ENCODE measurements at places on chromosomes 4 and X.

GRCh38 chrX:56789518-56790070 lies 60.6 kb downstream of the NBDY start:
- DNase-seq: no peak

DNA sequence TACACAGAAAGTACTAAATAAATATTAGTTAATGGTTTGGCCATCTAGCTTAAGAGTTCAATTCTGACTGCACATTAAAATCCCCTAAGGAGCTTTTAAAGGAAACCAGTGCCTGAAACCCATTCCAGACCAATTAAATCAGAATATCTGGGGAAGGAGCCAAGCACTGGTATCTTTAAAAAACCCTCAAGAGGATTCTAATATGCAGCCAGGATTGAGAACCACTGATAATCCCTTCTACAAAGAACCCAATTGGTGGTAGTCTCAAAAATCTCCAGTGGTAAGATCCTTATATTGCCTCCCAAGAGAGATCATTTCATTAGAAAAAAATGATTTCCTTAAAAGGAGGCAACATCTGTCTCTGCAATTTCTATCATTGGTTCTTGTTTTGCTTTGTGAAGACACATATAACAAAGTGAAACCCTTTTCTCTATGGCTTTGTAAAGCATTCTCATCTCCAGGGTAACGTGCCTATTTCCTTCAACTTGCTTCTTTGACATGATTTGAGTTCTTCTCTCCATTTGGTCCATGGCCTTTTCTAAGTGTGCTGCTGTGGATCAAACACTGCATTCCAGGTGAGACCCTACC lies 3.5 kb downstream of the GPR34 start:
- DNase-seq: no peak

- no peak for DNase-seq
These were observed 281.4 kb downstream of the RAB28 start for GRCh38 chr4:13202701-13203100.

DNA sequence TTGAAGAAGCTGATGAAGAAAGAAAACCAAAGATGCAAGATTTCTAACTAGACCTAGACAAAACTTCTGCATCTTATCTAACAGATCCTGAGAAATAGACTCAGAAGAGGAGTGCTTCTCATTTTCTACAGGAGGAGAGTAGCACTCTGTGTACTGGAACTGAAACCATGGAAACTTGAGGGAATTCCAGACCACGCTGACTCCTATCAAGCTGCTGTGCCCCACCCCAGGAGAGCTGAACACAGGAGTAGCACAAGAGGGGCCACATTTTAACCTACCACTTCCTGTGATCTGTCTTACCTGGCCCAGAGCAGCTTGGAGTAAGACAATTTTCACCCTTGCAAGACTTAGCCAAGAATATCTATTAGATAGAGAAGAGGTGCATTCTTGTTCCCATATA lies 248.9 kb downstream of the SCFD2 start:
- DNase-seq: no peak

DNA sequence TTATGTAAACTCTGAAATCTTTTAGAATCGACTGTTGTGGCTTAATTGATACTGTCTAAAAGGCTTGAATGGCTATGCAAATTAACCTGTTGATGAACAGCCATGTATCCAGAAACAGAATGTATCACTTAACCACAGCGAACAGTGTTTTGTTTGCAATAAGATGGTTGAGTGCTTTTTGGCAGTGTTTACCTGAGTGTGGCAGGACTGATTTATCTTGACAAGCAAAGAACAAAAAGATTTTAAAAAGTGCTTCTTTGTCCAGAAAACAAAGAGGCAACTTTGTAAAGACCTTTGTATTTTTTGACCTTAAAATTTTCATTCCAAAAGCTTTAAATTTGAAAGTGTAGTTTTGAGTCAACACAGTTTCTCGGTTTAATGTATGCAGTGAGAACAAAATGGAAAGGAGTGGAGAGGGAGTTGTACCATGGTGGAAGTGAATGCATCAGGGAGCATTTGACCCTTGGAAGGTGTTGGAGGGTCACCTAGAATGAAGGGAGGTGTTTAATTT lies 18.0 kb downstream of the ARHGAP10 start:
- no peak for DNase-seq
